ENCODE measurements at places on chromosomes 5 and 9.

GRCh38 chr9:21982391-21982790, 11.8 kb downstream of the CDKN2A start:
- no peak for DNase-seq

DNA sequence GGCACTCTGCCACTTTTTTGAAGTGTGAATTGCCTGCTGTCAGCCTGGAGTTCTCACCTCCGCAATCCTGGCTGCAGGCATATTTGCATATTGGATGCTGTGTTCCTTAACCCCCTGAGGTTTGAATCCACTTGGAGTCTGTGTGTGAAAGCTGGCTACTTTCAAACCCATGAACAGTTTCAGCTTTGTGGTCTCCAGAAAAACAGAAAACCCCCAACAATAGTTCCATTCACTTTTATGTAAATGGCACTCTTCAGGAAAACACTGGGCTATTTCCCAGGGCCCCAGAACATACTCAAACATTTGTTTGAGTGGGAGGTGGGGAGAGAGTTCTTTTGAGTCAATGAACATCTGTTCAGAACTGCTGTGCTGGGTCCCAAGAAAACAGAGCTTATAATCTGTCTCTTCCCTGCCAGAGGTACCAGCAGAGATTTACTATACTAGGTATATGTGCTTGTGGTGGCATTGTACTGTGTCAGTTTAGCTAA, 5.0 kb downstream of the NUDT2 start:
- DNase-seq, result no peak

- no peak for DNase-seq
Measured at GRCh38 chr5:15069407-15069905, 197.9 kb upstream of the ANKH start.

GRCh38 chr9:100884518-100884917, 144.0 kb upstream of the PLPPR1 start:
- DNase-seq, result no peak

DNA sequence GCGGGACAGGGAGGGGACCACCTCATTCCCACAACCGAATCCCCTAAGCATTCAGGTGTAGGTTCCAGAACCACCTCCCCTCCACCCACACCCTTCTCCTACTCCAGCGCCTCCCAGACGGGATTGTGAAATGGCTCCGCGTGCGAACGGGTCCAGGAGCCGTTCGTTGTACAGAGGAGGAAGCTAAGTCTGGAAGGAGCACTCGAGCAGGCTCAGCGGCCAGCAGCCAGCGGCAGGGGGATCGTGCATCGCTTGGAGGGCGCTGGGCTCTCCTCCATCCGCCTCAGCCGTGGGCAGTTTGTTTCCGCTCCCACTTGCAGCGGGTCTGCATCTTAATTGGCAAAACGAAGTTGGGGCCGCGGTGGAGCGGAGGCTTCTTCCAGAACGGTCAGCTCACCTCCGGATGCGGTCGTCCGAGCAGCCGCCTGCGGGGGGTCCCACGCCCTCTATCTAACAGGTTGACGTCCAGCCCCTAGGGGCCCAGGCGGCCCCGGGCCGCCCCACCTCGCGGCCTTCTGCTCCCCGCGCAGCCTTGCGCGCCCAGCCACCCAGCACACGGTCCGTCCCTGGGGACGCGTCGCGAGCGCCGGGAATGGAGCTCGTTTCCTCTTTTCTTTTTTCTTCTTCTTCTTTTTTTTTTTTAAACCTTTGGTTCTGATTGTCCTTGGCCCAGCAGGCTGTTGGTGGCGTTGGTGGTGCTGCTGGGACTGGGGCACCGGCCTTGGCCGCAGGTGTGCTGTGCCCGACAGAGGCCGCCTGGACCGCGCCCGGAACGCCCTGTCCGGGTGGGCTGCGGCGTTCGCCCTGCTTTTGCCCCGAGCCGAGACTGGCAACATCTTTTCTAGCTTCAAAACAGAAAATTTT, 3.9 kb upstream of the BARX1 start:
- no peak for DNase-seq

DNA sequence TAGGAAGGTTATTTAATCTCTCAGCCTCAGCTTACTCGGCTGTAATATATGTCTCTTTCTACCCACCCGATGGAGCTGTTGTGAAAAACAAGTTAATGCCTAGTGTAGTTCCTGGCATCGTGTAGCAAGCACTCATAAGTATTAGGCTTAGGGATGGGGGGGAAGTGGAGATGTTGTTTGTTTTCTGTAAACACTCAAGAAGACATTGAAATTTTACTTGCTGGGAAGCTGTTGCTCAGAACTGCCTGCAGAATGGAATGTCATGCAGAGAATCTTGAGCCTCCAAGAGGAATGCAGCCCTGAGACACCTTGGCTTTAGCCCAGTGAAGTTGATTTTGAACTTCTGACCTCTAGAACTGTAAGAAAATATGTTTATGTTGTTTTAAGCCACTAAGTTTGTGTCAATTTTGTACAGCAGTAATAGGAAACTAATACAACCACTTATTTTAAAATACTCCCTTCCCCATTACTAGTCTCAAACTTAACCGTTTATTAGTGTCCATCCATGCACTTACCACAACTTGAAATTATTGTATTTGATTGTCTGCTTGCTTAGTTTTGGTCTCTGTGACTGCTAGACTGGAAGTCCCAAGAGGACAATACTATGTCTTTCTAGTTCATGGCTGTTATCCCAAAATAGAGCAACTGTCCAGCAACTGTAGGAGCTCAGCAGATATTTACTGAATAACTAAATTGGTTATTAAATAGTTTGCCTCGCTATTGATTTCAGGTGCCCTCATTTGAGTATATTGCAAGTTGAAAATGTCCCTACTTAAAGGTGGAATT, 53.8 kb downstream of the MFAP3 start:
- DNase-seq, result no peak

DNA sequence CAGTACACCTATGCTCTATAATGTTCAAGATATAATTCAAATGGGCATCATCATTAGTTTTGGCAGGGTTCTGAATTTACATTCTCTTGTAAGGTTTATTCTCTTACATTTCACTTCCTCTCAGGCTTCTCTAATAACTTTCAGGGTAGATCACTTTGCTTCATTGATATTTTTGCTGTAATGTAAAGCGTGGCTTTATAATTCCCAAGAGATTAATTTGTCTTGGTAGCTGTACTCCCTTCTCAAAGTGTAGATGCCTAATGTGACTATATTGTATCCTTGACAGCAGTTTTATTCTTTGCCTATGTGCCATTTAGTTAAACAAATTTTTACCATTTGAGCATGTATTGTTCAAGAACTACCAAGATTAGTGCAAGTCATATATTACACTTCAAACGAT, 889.1 kb downstream of the TAF11L14 start:
- DNase-seq, result no peak

DNA sequence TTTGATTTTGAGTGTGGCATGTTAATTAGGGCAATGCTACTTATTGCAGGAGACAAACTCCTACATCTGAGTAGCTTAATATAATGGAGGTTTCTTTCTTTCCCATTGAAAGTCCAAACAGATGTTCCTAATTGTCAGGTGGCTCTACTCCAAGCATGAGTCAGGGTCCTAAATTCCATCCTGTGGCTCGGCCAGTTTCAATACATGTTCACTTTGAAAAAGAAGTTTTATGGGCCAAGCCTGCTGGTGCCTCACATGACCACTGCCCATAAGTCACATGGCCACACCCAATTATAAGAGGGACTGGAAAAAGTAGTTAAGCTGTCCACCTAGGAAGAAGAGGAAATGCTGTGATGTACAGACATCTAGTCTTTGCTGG, 170.4 kb downstream of the ARRDC3 start:
- DNase-seq, result no peak

- no peak for DNase-seq
Measured at GRCh38 chr5:135130261-135131215, 96.5 kb upstream of the PITX1 start.

DNA sequence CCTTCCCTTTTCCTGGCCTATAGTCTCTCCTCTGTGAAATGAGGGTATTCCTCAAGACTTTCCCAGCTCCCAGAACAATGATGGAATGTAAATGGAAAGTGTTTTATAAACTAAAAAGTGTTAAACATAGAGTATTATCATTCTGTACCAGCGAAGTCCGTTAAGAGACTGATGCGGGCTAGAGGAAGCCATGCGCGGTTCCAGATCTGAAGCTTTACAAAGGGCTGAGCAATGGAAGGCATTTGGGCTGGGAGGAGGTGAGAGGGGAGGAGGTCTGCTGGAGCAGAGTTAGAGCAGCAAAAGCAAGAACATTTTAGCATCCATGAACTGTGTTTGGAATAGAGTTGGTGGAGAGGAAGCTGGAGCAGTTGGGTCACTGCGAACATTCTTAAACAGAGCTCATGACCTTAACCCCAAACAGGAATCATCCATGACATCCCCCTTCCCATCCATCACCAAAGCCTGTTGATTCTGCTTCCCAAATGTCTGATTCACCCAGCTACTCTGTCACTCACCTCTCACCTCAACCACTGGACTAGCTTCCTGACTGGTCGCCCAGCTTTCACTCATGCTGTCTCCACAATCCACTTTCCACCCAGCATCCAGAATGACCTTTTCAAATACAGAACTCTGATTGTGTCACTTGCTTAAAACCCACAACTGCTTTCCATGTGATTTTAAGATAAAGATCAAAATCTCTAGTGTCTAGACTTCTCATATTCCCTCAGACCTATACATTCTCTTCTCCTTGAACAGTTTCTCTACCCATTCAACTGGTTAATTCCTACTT, 37.1 kb downstream of the CDK5RAP2 start:
- DNase-seq, result no peak

DNA sequence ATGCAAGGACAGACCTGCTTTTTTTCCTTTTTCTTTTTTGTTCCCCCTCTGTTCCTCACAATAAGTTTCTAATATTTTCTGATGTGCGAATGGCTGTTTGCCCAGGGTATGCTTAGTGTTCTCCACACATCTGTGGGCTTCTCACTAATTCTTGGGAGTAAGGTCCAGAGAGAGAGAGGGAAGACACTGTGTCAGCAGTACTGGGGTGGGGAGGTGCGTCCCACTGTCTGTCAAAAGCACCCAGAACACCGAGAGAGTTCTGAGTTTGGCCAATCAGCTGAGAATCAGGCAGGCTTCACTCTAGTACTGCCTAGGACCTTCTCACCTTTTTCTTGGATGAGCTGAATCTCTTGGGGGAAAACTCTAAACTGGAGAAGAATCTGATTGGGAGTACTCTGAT, 61.8 kb downstream of the ELL2 start:
- DNase-seq, result no peak

DNA sequence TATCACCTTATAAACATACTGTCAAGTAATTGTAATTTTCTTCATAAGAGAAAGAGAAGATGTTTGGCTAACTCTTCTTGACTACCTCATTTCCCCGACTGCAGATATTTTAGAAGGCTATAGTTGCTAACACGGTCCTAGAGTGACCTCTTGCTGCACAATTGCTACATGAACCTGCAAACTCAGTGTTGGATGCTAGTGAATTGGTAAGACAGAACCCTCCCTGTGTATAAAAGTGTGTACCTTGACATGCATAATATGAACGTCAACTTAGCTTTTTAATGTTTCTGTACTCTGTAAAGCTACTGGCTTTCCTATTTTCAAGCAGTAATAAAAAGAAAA, 46.7 kb upstream of the CER1 start:
- DNase-seq, result no peak

GRCh38 chr9:121472446-121472845, 27.2 kb downstream of the GGTA1 start:
- no peak for DNase-seq
